Activated CD8-positive, alpha-beta memory T cell treated with anti-CD3 and anti-CD28 coated beads, Interleukin-2, amount 10 ng/mL, durations not matched to agents 7 days and 5 days (primary cell): ENCODE measurements at places on chromosomes 12 and 14. TPM values are rescaled to one million over a fixed set of nuclear protein-coding genes. Genes with fewer than 3 reads are reported as not detected.
A peak's percentile ranks its signal among the peaks of the same experiment; 100 is the strongest.

DNA sequence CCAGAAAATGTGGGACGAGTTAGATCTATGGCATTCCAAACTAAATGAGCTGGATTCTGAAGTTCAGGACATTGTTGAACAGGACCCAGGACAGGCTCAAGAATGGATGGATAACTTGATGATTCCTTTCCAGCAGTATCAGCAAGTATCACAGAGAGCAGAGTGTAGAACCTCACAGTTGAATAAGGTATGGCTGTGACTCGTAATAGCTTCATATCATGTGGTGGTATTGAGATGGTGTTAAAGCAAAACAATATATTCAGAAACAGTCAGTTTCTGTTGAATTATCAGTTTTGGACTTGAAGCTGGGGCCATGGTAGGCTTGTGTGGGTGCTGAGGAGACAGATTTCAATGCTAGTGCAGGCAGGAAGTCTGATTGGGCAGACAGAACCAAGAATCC lies 213.7 kb downstream of the ESR2 start:
- no peak for DNase-seq

- DNase-seq, result peak; percentile 70
These were observed 166.1 kb upstream of the EEA1 start for GRCh38 chr12:93094988-93095737.

HOXC13 gene
- not detected for total RNA-seq

FGF23 gene
- not detected for total RNA-seq

DNA sequence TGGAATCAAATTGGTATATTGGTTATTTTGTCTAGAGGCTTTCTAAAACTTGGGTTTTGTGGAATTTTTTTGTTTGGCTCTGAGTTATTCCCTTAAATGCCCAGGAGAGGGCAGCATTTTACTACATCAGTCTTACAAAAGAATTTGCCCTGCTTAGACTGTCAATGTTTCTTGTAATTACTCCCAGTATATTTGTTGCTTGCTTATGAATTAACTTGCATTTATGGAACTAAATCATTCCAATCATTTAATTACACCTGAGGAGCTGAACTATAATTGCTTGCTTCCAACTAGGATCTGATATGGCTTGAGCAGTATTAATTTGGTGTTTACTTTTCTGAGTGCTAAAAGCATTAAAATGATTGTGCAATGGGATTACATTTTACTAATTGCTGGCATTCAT lies 48.7 kb downstream of the MIPOL1 start:
- DNase-seq, result no peak

- no peak for DNase-seq
These were observed 543.4 kb upstream of the MGAT4C start for GRCh38 chr12:86799616-86800015.

DNA sequence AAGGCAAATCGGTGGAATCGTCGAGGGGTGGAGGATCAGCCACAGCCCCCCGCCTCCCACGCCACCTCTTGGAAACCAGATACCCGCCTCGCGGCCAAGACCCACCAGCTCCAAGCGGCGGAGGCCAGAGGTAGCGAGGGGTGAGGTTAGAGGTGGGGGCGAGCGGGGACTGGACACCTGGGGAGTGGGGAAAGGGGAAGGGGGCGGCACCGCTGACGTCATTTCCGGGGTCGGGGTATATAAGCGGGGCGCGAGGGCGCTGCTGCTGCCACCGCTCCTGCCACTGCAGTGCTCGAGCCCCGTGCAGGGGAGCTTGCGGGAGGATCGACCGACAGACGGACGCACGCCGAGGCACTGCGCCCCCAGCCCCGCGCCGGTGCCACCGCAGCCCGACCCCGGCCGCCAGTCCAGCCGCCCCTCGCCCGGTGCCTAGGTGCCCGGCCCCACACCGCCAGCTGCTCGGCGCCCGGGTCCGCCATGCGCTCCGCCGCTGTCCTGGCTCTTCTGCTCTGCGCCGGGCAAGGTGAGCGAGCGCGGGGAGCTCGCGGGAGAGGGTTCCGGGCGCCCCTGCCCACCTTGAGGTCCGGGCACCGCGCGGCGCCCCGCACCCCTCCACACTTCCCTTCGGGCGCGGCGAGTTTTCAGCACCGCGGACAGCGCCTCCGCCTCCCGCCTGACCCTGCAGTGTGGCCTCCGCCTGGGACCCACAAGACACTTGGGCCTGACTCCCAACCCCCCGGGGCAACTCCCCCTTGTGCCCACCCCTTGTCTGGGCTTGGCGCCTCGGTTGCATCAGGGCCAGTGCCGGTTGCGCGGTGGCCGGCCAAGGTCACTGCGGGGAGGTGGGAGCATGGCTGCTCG lies at the start of gene CHGA:
Gene CHGA, plus strand, starts transcription at position 268 of the 861 bp plus-strand sequence. Its CDS starts 210 bp downstream, at position 478.
- peak; percentile 67 for DNase-seq

VSX2 gene
- not detected for total RNA-seq

- DNase-seq, result no peak
These were observed 1.1 kb upstream of the ATP23 start for GRCh38 chr12:57940052-57940914.
